ENCODE measurements at places on chromosomes 11 and 22.

- no peak for DNase-seq
These were observed 277.6 kb upstream of the ZC3H12C start for GRCh38 chr11:109815500-109816150.

DNA sequence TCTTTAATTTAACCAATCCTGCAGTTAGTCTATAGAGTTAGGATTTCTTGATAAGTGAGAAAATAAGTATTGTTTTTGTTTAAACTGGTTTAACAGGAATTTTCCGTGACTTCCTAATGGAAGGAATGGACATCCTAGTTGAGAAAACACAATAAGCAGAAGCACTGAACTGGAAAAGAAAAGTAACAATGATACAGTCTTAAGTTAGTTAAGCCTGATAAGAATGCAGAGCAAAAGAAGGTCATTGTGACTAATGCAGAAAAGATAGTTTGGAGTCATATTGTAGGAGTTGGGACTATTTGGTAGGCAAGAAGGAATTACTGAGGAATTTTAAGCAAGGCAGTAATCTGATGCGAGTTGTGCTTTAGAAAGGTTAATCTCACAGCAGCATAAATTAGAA, 11.7 kb downstream of the RNF141 start:
- no peak for DNase-seq

GRCh38 chr11:33773404-33773986, 825 bp downstream of the FBXO3 start:
- peak; percentile 6 for DNase-seq

DNA sequence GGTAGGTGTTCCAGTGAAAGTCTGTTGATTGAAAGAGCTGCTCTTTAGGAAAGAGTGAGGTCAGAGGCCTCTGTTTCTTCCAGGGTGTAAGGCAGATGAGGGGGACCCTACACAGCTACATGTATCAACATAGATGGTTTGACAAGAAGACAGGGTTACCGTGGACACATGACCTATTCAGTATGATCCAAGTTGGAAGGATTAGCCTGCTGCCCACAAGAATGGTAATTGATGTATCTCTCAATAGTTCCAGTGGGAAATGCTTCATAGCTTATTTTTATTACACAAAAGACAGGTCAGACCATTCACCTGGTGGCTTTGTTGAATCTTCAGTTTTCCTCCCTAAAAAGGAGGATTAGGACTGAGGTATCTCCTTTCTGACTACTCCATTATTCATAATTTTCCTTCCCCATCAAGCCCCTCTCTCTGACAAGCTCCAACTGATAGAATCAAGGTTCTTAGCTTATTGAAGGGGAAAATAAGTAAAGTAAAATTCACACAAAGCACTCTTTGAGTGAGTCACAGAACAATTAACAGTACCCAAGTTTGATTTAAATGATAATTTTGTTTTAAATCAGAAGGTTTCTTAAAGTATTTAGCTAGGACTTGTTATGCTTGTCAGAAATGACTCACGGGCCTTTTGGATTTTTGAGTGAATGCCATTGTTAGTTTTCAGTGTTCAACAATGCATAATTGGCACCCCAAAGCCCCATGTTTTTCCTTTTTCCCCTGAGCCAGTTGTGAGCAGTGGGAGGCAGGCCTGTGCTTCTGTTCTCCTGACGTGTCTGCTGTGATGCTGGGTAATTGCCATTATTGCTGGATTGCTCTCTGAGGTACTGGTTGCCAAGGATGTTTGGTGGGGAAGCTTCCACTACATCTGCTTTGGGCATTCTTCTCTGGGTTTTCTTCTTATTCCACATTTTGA, 373.2 kb downstream of the DDX10 start:
- no peak for DNase-seq

DNA sequence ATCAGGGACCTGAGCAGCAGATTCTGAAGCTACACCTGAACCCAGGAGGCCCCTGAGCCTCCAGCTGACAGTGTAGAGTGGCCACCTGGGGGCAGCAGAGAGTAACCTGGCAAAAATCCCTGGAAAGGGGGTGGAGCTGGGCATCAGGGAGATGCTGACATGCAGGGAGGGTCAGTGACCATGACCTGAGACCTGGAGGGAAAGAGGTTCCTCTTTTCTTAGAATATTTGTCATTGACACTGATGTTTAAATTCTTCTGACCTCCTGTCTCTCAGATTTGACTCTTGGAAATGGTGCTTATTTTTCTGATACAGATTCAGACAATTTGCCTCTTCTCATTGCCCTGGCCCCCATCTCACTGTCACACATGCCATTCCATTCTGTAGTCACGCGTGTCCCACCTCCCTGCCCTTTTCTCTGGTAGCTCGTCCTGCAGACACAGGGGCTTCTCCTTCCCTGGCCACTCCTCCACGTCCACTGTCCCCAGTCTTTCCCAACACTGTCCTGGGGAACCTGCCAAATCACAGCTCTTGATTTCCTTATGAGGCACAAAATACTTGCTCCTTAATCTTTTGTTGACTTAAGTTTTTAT, 117.2 kb upstream of the IGLL5 start:
- peak; percentile 18 for DNase-seq

GRCh38 chr11:12287009-12287373, 90.4 kb upstream of the PARVA start:
- no peak for DNase-seq

GRCh38 chr11:103736315-103737036, 300.0 kb upstream of the DDI1 start:
- DNase-seq, result no peak

DNA sequence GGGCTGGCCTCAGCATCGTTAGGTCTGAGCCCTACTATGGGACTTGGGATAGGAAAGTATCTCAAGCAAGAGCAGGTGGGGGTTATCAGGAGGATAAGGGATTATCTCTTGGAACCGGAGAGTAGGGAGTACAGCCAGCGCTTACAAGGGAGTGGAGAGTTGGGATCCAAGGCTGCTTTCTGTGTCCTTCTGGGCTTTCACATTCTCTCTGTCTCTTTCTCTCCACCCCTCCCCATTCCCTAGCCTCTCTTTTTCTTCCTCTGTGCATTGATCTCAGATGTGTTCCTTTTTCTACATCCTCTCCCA, 170.2 kb downstream of the BUD13 start:
- no peak for DNase-seq

DNA sequence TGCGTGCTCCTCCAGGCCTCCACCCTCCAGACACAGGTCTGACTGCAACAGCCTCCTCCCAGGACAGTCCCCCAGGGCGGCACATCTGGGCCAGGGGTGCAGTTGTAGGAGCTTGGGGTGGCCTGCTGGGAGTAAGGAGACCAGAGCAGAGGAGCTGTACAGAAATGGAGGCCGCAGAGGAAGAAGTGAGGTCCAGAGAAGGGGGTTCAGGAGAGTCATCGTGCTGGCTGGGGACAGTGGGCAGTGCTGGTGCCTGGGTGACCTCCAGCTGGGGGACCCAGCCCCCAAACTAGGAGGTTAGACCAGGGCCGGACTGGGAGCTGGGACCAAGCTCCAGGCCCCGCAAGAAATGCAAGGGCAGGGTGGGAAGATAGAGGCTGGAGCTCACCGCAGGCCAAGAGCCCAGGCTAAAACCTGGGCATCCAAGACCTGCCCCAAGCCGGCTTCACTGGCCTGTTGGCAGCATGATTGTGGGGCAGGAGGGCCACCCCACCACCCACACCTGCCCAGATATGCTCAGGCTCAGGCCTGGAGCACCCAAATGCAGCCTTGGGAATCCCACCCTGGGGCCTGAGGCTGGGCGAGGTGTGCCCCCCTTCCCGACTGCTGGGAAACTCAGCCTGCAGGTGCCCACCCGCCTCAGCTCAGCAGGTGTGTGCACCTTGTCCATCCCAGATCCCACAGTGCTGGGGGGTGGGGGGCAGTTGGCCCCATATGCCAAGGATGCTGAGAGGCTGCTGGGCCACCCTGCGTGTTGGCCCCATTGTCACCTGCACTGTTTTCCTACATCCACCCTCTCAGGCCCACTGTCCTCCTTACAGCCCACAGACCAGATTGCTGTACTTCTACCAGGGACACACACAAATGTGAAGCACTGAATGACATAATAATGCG, 96.9 kb downstream of the MORC2 start:
- DNase-seq, result no peak

Data from effector memory CD4-positive, alpha-beta T cell (primary cell).